NCI-H1105 treated with DMSO at 0.1 percent for 48 hours (cell line): ENCODE measurements at places on chromosomes 1 and 21.

DNA sequence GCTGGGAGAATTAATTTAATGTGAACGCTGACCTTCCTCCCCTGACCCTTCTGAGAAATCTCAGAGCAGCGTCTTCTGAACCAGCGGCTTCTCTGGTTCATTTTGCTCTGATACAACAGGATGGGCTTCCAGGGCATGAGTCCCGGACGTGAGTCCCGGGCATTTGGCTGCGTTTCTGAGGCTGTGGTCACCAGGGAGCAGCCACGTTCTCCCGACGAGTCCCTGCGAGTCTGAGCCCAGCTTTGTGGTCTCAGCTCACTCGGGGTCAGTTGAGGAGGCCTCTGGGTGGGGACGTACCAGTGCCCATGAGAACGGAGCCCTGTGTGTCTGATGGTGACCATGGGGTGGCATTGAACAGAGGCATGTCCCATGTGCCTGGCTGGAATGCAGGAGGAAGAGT, 17.7 kb upstream of the OBSCN start:
- DNase-seq: no peak

GRCh38 chr1:161287482-161288054, 22.2 kb downstream of the MPZ start:
- DNase-seq: no peak

DNA sequence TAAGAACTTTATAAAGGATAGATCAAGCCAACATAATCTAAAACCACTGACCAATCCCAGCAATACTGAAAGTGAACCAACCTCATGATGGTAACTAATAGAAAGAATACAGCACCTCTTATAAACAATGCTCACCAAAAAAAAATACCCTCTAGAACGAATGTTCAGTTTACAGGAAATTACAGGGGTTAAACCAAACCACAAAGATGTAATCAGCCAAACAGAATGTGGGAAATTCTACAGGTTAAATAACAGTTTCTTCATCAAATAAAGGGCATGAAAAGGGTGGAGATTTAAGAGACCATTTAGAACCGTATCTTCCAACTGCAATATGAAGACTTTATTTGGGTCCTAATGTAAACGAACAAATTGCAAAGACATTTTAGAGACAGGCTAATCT, 30.4 kb downstream of the ARID4B start:
- DNase-seq: no peak

DNA sequence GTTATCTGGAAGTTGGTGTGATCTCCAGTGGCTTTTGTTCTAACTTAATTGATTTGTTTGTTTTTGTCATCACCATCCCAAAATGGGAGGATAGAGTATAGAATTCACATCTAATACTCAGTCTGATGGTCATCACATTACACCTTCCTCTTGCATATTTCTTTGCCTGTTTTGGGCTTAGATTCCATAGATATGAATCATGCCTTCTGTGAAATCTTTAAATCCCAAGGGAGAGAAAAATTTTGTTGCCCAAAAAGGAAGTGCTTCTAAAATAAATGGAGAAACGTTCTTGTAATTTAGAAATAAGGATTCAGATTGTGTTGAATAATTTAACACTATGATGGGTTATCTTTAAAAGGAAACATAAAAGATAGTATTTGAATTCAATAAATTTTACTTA, 446.0 kb upstream of the LRRC7 start:
- DNase-seq: no peak

DNA sequence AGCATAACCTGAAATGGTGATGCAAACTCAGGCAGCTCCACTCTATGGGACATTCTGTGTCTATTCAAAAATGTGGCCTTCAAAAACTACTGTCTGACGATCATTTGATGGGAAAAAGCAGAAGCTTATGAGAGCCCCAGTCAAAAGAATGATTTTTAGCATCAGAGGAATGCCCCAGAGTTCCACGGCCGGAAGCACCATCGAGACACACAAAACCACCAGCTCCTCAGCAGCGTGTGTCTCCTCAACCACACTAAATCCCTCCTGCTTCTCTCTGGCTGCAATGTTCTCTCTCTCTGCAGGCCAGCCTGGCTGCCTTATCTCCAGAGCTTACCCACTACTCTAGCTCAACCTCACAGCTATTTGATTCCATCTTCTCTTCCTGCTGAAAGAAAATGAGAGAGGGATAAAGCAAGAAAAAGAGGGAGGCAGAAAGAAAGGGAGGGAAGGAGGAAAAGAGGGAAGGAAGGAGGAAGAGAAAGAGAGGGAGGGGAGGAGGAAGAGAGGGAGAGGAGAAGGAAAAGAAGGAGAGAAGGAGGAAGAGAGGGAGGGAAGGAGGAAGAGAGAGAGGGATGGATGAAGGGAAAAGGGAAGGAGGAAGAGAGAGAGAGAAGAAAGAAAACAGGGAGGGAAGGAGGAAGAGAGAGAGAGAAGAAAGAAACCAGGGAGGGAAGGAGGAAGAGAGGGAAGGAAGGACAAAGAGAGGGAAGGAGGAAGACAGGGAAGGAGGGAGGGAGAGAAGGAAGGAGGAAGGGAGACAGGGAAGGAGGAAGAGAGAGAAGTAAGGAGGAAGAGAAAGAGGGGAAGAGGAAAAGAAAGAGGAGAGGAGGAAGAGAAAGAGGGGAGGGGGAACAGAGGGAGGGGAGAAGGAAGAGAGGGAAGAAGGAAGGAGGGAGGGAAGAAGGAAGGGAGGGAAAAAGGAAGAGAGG, 33.5 kb upstream of the LAPTM5 start:
- DNase-seq: no peak

GRCh38 chr1:119816407-119816806, 5.1 kb upstream of the REG4 start:
- DNase-seq: no peak

DNA sequence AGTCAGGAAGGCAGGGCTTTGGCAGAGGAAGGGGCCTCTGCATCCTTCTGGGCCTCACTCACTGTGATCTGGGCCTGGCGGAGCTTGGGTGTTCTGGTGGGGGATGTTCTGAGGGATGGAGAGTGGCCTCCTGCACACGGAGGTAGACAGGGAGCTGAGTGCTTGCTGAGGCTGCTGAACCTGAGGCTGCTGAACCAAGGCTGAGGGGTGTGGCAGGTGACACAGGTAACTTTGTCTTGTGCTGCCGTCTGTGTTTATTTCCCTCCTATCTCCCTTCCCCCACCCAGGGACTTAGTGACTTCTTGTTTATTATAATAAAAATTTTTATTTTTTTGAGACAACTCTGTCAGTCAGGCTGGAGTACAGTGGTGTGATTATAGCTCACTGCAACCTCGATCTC, 37.7 kb upstream of the IFNLR1 start:
- no peak for DNase-seq

- no peak for DNase-seq
Measured at GRCh38 chr1:63746129-63746864, 27.5 kb upstream of the ROR1 start.

GRCh38 chr1:18466676-18467075, 14.1 kb upstream of the KLHDC7A start:
- DNase-seq: no peak
